ENCODE measurements at places on chromosomes 7 and 10.

DNA sequence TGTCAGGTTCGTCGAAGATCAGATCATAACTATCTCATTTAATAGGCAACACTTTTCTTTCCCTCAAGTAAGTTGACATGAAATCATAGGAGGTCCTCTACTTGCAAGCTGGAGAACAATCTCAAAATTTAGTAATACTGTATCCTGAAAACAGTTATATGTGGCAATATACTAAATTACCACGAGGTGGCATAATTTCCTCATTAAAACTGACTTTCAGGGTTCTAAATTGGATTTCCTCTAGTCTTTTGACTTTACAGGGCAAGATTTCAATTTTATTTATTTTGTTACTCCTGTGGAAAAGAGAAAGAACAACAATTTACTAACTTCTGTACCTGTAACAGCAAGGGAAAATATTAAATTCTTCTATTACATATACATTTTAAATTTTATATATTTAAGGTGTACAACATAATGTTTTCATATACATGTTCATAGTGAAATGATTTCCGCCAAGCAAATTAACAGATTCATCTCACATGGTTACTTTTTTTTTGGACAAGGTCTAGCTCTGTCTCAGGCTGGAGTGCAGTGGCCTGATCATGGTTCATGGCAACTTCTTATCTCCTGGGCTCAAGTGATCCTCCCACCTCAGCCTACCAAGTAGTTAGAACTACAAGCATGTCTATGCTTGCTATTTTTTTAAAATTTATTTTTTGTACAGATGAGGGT lies 53.4 kb upstream of the CYP2C18 start:
- DNase-seq = no peak

DNA sequence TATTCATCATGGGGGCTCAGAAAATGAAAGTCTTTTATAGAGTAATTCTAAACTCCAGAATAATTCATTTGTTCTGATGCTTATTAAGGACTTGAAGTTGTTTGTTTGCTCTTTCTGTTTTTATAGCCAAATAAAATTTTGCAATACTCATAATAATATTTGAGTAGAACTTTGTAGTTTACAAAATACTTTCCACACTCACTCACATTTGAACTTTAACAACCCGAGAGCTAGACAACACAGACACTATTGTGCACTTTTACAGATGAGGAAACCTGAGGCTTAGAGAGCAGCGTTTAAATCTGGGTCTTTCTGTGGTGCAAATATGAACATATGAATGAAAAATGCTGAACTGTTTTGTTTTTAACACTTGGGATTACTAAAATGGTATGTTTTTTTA lies 126.8 kb downstream of the KAT6B start:
- DNase-seq = no peak

- no peak for DNase-seq
These were observed 135.9 kb upstream of the MBL2 start for GRCh38 chr10:52908478-52908877.

- no peak for DNase-seq
These were observed 5.7 kb downstream of the GRID2IP start for GRCh38 chr7:6545398-6546126.

GRCh38 chr7:44329081-44329480 lies 3.7 kb upstream of the CAMK2B start:
- DNase-seq = no peak

DNA sequence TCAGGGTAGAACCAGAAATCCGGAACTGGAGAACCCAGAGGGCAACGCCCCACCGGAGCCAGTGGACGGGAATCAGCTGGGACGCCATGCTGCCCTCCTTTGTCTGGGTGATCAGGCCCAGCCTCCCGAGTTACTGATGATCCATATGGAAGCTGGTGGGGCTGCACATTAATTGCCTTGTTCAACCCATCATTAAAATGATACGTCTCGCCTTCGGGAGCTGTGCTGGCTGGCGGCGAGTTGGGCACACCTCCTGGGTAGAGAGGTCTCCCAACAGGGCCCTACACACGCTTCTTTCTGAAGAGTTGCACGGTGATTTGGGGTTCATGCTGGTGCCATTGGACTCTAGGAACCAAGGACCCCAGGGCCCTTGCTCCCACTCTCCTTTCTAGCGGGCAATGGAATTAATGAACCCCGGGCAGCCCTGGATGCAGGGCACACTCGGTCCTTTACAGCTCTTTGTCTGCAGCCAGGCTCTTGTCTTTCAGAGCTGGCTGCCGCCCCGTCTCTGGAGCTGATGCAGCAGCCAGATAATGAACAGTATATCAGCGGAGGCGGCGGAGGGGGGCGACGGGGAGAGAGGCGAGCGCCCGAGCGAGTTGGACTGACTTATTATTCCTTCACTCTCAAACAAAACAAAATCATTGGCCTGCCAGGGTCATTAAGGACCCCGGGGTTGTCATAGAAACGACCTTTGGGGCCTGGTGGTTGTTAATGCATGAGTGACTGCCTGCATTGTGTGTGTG lies 412.2 kb upstream of the ZMIZ1 start:
- DNase-seq = no peak

- no peak for DNase-seq
These were observed 24.2 kb upstream of the RASSF4 start for GRCh38 chr10:44935201-44935965.

- DNase-seq = no peak
These were observed 2.5 kb downstream of the TNKS2 start for GRCh38 chr10:91800756-91801155.

DNA sequence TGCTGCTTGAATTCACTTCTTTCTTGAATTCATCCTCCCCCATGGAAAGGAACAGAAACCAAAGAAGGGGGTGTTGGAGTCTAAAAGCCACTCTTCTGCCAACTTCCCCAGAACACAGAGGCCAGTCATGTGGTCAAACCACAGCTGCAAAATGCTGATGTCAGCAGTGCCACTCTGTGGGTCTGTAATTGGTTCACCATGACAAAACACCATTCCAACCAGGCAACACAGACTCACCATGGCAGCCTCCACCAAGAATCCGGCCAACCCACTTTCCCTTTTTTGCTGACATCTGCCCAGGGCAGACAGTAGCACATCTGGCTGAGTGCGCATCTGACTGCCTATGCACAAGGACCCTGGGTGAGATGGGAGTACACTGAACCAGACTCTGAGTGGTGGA lies 16.8 kb downstream of the OSBPL3 start:
- no peak for DNase-seq

DNA sequence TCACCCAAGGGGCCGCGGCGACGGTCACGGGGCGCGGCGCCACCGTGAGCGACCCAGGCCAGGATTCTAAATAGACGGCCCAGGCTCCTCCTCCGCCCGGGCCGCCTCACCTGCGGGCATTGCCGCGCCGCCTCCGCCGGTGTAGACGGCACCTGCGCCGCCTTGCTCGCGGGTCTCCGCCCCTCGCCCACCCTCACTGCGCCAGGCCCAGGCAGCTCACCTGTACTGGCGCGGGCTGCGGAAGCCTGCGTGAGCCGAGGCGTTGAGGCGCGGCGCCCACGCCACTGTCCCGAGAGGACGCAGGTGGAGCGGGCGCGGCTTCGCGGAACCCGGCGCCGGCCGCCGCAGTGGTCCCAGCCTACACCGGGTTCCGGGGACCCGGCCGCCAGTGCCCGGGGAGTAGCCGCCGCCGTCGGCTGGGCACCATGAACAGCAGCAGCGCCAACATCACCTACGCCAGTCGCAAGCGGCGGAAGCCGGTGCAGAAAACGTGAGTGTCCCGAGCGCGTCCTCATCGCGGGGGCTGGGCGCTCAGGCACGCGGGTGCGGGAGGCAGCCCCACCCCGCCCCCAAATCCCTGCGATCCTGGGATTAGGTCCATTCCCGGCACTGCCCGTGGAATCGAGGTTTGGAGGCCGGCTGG lies 509 bp downstream of the AHR start:
- DNase-seq = peak; percentile 47

- DNase-seq = no peak
These were observed 68.9 kb downstream of the HTR7 start for GRCh38 chr10:90788968-90789367.

GRCh38 chr10:84375011-84375410 lies 46.6 kb downstream of the CCSER2 start:
- DNase-seq = peak; percentile 20
